Renal cortical epithelial cell (primary cell): ENCODE measurements at places on chromosomes 3 and 15. TPM values are rescaled to one million over a fixed set of nuclear protein-coding genes. Genes with fewer than 3 reads are reported as not detected.

DNA sequence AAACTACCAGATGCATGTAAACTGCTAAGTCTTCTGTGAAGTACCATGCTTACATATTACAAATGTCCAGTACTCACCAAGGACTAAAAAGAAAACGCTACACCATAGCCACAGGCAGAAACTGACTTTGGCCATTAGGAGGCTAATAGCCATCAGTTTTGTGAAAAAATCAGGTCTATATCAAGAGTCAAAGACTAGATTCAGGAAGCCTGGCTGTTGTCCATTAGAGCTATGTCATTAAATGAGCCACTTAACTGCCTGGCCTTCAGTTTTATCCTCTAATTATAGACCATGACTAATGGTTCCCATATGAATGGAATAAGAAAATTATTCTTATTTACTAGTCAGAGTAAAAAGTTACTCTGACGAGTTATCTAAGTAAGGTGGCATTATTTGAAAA lies 144.1 kb downstream of the VPS13C start:
- no peak for DNase-seq

- DNase-seq = no peak
These were observed 623.3 kb downstream of the NSUN3 start for GRCh38 chr3:94686208-94686607.

- no peak for DNase-seq
These were observed 75.7 kb downstream of the TMEM266 start for GRCh38 chr15:76135516-76135915.

- DNase-seq = no peak
These were observed 156.0 kb upstream of the SMAD3 start for GRCh38 chr15:66909381-66909890.

DNA sequence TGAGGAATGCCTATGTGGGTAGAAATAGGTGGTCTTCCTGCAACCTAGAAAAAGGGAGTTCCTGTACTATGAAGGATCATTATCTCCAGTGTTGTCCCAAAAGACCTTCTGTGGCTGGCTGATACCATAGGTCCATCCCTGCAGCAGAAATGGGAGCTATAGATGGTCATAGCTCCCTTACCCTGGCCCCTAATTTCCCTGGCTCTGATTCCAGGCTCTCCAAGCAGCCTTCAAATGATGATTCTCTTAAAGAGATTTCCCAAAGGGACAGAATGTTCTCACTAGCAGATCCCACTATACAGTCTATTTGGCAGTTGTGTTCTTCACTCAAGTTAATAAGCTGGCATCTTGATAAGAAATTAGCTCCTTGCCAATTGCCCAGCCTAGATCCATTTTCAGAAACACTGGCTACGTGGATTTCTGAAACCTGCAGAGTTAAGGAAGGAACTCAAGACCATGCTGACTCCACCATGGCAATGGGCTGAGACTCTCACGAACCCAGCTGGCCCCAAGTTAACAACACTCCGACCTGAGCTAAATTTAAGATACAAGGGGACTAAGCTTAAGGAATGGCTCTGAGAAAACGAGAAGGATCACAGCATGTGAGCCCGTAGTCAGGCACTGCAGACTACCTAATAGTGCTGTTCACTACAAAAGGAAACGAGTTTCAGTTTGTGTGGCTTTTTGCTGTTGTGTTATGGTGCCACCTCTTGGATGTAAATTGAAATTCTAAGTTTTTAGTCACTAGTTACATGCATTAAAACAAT lies 11.4 kb downstream of the C15orf40 start:
- peak; percentile 70 for DNase-seq

- DNase-seq = peak; percentile 9
These were observed 90.1 kb downstream of the NEK10 start for GRCh38 chr3:27279123-27279522.

- no peak for DNase-seq
These were observed 1333.5 kb upstream of the CADM2 start for GRCh38 chr3:83625261-83625660.

GRCh38 chr3:147702509-147702908 lies 293.3 kb downstream of the ZIC1 start:
- DNase-seq = no peak

- peak; percentile 23 for DNase-seq
These were observed 799.8 kb downstream of the NSUN3 start for GRCh38 chr3:94862703-94863102.

DNA sequence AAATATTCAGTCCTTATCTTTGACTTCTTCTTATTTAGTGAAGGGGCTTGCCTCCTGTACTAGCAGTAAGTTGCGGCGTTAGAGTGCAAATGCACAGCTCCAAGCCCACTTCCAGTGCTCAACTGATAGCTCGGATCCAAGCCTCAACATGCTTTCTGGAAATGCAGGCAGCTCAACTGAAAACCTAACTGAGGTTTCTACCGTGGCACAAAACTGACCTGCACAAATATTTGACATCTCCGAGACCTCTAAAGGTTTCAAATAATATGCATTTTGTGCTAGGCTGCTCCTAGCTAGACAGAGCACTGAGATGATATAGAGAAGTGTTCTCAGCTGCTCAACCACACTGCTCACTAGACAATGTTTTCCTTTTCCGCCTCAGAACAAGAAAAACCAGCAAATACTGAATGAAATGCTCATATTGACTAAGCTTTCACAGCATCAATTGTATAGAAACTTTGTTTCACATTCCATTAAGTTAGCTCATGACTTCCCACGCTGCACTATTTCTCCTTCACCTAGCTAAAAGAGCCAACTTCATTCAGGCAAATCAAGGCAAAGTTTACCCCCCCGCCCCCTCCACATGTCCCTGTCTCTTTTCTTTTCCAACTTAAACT lies 822 bp downstream of the ZNF385D start:
- peak; percentile 66 for DNase-seq

GRCh38 chr3:117139681-117140080 lies 430.1 kb downstream of the TUSC7 start:
- no peak for DNase-seq

- DNase-seq = no peak
These were observed 37.5 kb downstream of the GAP43 start for GRCh38 chr3:115660646-115661337.

GRCh38 chr3:65672871-65673815 lies 365.6 kb downstream of the MAGI1 start:
- DNase-seq = peak; percentile 36

DNA sequence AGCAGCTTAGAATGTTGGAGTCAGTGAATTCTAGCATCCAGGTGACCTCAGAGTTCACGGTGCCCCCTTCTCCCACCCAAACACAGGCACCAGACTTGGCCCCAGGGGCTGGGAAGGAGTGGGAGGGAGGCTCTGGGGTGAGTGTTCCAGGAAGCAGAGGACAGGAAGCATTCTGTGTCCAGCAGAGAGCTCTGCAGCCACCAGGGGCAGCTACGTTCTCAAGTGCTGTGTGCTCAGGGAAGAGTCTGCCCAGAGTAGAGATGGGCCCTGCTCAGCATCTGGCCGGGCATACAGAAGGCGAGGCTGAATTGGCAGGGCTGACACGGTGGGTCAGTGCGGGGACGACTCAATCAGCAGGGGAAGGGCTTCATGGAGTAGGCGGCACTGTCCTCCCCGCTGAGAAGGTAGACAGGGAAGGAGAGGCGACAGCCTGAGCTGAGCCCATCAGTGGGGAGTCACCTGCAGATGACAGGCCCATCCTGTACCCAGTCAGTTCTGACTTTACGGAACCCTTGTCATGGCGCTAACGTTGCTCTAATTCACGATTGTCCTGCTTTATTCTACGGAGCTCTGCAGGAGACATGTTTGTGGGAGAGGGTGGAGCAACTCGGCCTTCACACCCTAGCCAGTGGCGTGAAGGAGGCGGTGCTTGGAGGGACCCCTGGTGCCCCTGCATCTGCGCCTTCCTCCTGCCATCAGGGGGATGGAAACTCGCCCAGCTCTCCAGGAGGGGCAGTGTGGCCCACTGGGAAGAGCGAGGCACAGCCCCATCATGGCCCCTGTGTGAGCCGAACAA lies 82.2 kb downstream of the C3orf70 start:
- DNase-seq = no peak

- DNase-seq = no peak
These were observed 53.7 kb upstream of the PLSCR5 start for GRCh38 chr3:146658841-146659240.

- no peak for DNase-seq
These were observed 1457.1 kb upstream of the GBE1 start for GRCh38 chr3:83218383-83219200.

- no peak for DNase-seq
These were observed 142.9 kb upstream of the TP63 start for GRCh38 chr3:189488241-189488767.

DNA sequence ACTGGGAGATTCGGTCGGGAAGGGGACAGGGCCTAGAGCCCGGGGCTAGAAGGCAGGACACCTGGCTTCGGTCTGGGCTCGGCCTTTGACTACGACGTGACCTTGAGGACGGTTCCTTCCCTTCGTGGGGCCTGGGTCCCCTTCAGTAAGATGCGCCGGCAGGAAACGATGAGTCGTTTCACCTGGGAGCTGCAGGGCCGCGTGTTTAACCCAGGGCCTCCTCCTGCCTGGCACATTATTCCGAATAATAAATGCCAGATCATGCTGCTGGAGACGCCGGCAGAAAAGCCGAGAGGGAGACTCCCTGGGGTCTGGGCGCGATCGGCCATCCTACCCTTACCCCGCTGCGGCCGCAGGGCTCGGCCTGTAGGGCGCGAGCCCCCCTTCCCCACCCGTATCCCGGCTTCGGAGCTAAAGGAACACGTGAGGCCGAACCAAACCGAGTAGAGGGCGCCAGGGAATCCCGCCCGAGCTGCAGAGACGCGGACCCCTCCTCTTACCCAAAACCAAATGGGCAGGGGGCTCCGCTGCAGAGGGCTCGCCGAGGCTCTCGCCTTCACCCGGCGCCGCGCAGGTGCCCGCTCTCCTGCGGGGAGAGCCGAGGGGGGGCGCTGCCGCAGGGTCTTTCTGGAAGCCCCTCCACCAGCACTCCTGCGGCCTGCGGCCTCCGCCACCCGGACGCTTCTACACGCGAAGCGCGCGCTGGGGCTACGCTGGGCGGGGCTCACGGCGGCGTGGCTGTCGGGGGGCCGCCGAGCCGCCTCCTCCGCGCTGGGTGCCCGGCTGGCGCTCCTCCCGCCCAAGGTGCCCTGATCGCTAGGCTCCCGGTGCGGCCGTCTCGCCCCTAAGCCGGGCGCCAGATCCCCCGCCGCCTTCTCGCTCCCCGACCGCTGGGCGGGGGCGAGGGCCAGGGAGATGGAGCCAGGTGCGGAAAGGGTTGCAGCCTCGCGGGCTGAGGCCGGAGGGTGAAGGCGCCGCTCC lies at the start of gene BDH1:
Gene BDH1 (minus strand): TSS at position 688 of the 981 bp plus-strand sequence. CDS start 9,525 bp downstream, outside the sequence.
- DNase-seq = peak; percentile 3

DNA sequence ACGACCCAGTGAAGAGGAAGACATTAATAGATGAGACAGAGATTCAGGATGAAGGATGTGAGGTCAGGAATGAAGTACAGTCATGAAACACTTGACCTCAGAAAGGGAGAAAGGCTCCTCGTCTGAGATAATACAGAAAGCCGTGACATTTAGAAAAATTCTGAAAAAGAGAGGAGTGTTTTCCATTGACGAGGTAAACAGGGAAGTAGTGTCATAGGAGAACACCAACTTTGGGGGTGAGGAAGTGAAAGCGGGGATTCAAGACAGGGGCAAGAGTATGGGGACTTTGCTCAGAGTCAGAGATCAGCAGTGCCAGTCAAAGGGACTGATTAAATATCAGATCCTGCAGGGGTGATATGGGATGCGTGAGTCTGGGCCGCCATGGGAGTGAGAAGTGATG lies 160.9 kb downstream of the PLCL2 start:
- no peak for DNase-seq

- DNase-seq = peak; percentile 26
These were observed 42.0 kb upstream of the MEIS2 start for GRCh38 chr15:37142371-37142770.

DNA sequence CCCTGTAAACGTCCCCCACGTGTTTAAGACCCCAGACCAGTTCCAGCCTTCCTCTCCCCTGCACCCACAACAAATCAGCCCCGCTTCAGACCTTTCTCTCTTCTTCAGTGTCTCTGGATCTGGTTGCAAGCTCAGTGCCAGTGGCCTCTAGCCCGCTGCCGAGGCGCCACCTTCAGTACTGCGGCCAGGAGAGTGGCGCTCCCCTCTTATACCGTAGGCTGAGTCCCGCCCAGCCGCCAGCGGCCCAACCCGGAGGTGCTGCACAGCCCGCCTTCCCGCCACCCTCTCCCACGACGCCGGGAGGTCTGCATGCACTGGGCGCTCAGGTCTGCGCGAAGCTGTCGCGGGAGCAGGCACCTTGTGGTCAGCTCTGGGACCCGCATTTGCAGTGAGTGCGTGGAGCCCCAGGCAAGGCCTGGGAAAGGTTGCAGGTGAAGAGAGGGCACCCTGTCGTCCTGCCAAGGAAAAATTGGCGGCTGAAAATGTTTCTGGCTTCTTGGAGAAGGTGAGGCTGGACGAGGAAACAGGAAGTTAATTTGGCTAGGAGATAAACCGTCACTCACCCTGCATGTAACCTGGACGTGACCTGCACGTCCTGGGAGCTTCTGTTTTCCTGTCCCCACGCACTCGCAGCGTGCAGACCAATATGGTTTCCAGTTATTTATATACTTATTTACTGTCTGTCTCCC lies at the start of gene C2CD4B:
Gene C2CD4B (minus strand): TSS at position 182 of the 689 bp plus-strand sequence. CDS start 301 bp downstream, outside the sequence.
- peak; percentile 27 for DNase-seq

- DNase-seq = no peak
These were observed 2.3 kb upstream of the EDEM1 start for GRCh38 chr3:5185093-5185673.

- no peak for DNase-seq
These were observed 22.6 kb upstream of the SLCO2A1 start for GRCh38 chr3:134052370-134052769.

- peak; percentile 91 for DNase-seq
These were observed 522.8 kb downstream of the NLGN1 start for GRCh38 chr3:173920386-173920785.

- peak; percentile 59 for DNase-seq
These were observed 32.5 kb upstream of the AP3B2 start for GRCh38 chr15:82742134-82742533.

GRCh38 chr15:52362497-52362896 lies 66.9 kb upstream of the MYO5C start:
- DNase-seq = peak; percentile 49

- DNase-seq = peak; percentile 80
These were observed 19.3 kb downstream of the CCDC12 start for GRCh38 chr3:46957092-46957820.

- DNase-seq = peak; percentile 54
These were observed 51.4 kb upstream of the GK5 start for GRCh38 chr3:142276781-142277180.

- peak; percentile 56 for DNase-seq
These were observed 235.1 kb downstream of the CD47 start for GRCh38 chr3:107855710-107856109.

Gene ISLR2
- total RNA-seq = not detected in 2 replicates

Gene TNFSF10
- total RNA-seq = 398 and 575 TPM in 2 replicates

Gene TOP2B
- 87.0 and 154 TPM in 2 replicates for total RNA-seq

Gene PPM1L
- 2.1 and 5.1 TPM in 2 replicates for total RNA-seq

Gene SLC12A1
- total RNA-seq = 0.17 and 14.1 TPM in 2 replicates

Gene RTP3
- not detected in 2 replicates for total RNA-seq

Gene CCRL2
- not detected in 2 replicates for total RNA-seq

Gene NANOGP8
- not detected in 2 replicates for total RNA-seq

Gene GOLGA8O
- total RNA-seq = 0.20 TPM in 1 of 2 replicates, not detected in the other

Gene ONECUT1
- 0.10 TPM in 1 of 2 replicates, not detected in the other for total RNA-seq

Gene TGM5
- total RNA-seq = 0.25 and 0.35 TPM in 2 replicates

Gene ATP13A4
- total RNA-seq = 0.15 TPM in 1 of 2 replicates, not detected in the other

Gene CCDC191
- 1.6 and 6.4 TPM in 2 replicates for total RNA-seq

Gene TRPM1
- total RNA-seq = not detected in 2 replicates

Gene CACNA2D2
- total RNA-seq = 0.17 and 0.55 TPM in 2 replicates
